ENCODE measurements at places on chromosomes 7 and 10.

- DNase-seq: no peak
These were observed 70.5 kb upstream of the SFMBT2 start for GRCh38 chr10:7481368-7481765.

DNA sequence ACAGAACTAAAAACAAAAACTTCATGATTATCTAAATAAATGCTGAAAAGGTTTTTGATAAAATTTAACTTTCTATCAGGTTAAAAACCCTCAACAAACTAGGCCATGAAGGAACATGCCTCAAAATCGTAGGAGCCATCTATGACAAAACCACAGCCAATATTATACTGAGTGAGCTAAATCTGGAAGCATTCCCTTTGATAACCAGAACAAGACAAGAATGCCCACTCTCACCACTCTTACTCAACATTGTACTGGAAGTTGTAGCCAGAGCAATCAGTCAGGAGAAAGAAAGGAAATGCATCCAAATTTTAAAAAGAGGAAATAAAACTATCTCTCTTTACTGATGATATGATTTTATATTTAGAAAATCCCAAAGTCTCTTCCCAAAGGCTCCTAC is 228.7 kb downstream of the CHRM2 start:
- DNase-seq: no peak

DNA sequence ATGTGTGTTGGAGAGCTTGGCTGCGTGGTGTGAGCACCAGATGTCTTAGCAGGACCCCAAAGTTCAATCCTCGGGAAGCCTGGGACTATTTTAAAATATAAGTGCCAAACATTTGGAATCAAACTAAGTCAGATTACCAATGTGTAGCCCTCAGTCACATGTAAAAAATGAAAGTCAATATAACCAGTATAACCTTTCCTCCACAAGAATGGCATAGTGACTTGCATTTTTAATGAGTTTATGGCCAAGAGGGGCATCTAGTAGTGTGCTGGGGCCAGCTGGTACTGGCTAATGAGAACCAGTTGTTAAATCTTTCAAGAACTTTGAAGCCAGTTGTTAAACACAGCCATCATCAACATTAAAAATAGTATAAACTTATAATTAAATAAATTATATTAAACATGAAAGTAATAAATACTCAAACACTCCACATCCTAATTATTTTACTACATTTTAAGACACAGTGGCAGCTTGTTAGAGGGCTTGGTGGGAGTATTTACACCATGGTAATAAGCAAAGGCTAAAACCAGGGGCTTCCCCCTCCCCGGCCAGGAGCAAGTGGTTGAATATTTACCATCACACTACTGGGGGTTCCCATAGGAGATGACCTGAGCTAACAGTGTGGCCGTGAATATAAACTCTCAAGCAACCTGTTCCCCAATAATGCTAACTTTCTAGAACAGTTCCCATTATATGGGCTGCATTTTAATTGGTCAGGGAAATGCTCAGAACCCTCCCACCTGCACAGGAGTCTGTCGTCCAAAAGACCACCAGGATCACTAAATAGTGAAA is 7.9 kb upstream of the FAM170B start:
- no peak for DNase-seq

GRCh38 chr7:66110856-66111255 is 3.8 kb upstream of the CRCP start:
- DNase-seq: no peak

GRCh38 chr7:123218866-123219265 is 19.1 kb upstream of the SLC13A1 start:
- DNase-seq: no peak

DNA sequence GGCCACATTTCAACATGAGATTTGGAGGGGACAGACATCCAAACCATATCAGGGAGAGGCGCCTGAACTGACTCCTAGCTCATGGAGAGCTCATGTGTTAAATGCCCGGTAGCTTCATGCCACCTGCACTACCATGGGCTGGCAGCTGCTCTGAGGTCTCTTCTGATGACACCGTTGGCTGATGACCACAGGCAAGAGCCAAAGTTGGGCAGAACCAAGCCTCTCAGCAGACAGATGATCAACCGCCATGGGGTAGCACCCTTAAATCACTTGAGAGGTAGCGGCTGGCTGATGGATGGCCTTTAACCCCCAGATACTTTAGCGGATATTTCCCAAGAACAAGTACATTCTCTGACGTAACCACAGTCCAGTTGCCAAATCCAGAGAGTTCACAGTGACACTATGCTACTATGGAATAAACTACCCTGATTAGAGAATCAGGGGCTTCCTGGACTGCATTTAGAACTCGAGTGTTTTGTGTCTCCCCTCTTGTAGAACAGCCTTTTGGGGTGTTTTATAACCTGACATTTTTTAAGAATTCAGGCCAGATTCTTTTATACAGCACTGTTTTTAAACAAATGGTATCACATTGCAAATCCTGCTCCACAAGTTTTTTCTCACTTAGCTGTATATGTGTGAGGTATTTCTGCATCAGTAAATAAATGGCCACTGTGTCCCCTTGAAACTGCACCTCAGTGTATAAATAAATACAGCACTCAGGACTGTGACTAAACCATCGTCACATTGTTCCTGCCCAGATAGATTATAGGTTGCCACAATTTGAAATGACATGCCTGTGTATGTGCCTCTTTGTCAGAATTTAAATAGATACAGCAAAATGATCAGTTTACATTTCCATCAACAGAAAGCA is 30.8 kb upstream of the DRGX start:
- DNase-seq: no peak

DNA sequence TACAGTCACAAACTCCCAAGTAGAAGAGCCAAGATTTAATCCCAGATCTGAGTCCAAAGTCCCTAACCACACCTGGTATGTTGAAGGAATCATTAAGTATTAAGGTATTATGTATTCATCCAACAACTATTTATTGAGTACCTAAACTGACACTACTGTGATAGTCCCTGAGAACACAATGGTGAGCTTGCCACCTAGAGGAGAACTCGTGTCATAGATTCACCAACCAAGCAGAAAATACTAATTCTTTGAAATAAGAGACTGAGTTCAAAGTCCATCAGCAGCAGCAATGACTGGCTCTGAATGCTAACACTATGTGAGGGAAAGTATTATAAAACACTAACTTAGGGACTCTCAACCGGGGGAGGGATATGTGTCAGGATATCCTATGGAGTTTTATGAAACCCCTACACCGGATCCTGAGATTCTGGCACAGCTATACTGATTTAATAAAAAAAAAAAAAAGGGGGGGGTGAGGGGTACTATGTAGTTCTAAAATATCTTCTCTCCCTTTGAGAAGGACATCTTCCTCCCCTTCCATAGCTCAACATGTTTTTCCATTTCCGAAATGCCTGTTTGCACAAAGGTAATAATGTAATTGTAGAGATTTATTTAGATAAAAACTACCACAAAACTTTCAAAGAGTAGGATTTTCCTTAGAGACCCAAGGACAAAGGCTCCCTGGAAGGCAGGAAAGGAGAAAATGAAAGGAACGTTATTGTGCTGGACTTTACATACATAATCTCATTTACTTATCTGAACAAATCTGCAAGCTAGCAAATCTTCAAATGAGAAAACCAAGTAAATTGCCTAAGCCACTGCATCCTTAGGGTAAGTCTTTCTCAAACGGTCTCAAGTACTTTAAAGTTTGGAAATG is 1.6 kb downstream of the NCOA4 start:
- DNase-seq: peak; percentile 36

DNA sequence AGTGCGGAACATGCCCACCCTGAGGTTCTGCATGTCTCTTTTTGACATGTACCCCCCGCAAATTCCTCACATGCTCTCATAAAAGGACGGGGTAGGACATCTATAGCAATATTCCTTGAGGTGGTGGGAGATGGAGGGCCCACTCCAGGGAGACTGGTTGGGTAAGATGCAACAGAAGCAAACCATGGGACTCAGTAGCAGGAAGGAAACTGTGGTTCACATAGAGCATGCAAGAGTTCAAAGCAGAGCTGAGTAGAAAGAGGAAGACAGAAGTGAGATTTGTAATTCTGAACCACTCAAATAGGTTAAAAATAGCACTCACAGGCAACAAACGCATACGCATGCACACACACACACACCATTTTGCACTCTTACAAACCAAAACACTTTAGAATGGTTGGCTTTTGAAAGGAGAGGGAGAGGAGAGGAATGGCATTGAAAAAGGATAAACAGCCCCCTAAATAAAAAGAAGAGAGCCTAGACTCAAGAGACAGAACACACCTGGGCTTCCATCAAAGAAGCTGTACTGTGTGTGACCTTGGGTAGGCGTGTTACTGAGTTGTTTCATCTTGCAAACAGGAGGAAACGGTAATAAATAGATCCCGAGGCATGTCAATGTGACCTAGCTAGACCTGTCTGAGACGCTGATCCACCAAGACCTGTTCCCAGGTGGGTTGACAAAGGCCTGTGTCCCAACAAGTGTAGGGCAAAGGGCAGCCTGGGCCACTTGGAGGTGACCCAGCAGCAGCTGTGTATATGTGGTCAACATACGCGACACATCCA is 77.6 kb upstream of the LRRC4 start:
- DNase-seq: no peak

DNA sequence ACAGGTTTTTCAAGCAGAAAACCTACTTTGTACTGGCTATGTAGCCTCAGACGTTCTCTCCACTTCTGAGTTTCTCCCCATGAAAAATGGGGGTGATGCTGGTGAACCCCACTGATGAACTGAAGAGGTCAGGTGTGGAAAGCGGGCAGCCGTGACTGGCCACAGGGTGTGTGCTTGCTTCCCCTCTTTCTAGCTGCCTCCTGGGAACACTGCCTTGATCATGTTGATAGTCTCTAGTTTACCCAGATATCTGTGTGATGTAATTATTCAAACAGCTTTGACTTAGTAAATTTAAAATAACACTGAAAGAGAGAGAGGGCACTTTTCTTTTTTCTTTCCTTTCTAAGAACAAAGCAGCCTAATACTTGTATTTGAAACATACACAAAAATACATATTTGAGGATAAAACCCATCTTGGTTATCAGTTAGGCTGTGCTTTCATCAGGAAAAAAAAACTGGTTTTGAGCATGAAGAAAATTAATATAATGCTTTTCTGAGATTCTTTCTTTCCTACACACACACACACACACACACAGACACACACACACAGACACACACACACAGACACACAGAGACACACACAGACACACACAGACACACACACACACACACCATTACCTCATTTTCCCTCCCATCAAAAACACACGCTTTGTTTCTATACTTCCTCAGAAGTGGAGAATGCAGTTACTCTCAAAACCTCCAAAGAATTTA is 76.7 kb downstream of the MACC1 start:
- DNase-seq: no peak

DNA sequence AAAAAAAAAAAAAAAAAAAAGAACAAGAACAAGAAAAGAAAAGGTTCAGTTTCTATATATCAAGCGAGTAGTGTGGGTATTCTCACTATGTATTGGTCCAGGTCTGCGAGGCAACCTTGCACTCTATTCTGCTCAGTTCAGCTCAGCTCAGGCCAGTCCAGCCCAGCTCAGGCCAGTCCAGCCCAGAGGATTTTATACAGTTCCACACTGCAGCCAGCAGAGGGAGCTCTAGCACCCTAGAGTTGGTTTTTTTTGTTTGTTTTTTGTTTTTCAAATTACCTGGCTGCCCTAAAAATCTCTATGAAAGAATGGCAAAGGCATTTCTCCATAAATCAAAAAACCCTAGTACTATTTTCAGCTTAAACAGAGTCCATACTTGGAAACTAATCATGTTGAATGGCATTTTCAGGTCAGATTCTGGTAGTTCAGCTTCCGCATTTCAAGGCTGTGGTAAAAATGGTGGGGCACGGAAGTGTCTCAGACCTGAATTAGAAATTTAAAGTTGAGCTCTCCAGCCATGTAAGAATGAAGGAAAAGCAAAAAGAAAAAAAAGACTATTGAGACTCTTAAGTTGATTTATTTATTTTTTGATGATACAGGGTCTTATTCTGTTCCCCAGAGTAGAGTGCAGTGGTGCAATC is 55.2 kb upstream of the GSDME start:
- peak; percentile 50 for DNase-seq

DNA sequence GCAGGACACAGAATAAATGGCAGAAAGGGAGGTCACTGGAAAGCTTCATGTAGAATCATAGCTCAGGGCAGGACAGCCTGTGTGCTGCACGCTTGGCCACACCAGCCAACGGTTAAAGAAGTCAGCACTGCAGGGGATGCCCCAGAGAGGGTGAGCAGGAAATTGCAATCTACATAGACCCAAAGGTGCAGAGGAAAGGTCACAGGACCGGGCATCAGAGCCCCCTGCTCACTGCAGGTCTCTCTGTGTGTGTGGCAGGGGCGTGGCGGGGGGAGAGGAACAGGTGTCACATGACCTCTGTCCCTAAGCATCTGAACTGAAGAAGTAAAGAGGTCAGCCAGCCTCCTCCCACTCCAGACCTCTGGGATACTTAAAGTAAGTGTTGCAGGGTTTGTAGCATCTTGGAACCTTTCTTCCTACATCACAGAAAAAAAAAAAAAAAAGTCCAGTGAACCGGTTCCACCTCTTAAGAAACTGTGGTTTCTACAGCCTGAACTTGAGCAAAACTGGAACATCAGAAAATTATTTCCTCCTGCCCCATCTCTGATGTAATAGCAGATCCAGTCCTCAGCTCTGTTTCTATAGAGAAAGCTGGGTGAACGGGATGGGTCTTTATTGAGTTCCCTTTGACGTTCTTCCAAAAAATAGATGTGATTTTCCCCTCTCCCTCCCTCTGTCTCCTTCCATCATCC is 64.3 kb downstream of the RGS10 start:
- DNase-seq: peak; percentile 33

DNA sequence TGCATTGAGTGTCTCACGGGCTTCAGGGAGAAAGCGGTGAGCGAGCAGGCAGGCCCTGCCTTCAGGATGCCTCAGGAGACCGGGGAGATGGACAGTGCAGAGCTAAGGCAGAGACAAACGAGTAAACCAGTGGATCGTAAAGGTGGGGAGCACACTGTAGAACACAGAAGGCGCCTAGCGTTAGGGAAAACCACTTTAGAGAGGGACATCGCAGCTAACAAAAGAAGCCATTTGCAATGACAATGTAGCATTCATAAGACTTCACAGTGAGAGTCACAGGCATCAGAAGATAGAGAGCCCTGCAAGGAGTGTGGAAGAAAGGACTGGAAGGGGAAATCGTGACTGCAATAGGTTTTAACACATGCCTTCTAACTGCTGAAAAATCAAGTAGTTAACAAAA is 54.9 kb upstream of the TMEM273 start:
- DNase-seq: no peak

DNA sequence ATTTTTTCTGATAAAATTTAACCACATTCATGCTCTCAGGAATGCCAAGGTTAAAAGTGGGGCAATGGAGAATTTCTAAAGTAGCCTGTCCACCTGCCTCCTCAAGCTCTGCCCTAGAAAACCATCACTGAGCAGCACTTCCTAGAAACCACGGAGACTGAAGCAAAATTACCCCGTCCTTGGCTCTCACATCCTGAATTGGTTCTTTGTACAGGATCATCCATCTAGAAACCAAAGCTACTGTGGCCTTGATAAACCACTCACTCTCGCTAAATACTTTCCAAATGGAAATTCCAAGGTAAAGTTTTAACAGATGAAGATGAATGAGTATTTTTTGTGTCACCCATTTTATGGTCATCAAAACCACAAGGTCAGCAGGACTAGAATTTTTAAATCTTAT is 96.6 kb downstream of the AVL9 start:
- DNase-seq: no peak

- no peak for DNase-seq
These were observed 76.2 kb downstream of the TPK1 start for GRCh38 chr7:144759653-144760052.
